NCI-H187 treated with DMSO at 0.1 percent for 48 hours (cell line): ENCODE measurements at places on chromosomes 5 and 9.

DNA sequence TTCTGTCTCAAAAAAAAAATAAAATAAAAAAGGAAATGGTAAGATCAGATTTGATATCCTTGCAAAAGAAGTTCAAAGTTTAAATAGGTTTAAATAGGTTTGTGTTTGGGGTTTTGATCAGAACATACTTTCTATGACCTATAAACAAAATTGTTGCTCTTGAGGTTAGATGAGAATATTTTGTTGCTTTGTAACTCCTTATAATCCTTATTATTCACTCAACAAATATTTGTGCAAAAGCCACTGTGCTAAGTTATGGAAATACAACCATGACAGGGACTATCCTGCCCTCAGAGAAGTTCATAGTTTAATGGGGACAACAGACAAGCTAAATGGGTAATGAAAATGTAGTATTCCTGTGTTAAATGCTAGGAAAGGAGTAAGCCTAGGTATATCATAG, 71.5 kb downstream of the INVS start:
- DNase-seq = no peak

DNA sequence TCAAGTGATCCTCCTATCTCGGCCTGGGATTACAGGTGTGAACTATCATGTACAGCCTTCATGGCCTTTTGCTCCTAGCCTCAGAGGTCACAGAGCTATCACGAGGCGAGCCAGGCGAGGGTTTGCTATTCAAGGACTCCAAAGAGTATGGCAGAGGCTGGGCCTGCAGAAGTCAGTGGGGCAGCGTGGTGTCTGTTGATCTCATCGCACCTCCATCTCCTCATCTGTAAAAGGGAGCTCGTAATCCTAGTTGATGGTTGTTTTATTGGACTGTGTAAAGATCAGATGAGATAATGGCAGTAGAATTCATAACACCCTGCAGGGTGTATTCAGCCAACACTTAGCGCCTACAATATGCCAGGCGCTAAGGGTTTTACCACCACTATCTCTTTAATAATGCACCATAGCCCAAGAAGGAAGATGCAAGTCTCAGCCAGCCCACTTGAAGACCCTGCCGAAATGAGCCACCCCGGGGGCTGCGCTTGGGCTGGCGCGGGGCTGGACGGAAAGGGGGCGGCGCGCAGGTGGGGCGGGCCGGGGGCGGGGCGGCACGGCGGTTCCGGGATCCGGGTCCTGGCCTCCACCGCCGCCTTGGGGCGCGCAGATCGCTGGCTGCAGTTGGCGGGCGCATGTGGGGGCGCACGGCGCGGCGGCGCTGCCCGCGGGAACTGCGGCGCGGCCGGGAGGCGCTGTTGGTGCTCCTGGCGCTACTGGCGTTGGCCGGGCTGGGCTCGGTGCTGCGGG, at the start of gene GALNT12:
GALNT12 (plus strand) TSS at position 601 of the 744 bp plus-strand sequence; CDS start at position 630, 29 bp downstream.
- no peak for DNase-seq

GRCh38 chr5:146873186-146873917, 5.2 kb downstream of the PPP2R2B start:
- DNase-seq = no peak

- DNase-seq = no peak
Measured at GRCh38 chr5:140147460-140147859, 21.7 kb downstream of the IGIP start.
